DMS 273 treated with DMSO at 0.1 percent for 48 hours (cell line): ENCODE measurements at places on chromosomes 5 and 9.

DNA sequence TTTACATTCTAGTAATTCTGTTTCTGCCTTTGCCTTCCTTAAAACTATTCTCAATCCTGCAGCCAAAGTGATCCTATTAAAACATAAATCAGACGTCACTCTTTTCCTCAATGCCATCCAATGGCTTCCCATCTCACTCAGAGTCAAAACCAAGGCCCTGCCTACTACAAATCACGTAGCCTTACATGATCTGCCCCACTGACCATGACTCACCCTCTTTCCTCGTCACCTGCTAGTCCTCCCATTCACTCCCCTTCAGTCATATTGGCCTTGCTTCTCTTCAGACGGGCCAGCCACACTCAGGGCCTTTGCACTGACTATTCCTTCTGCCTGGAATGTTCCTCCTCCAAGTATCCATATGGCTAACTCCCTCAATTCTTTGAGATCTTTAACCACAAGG, 39.0 kb upstream of the DMXL1 start:
- DNase-seq: no peak

- no peak for DNase-seq
Measured at GRCh38 chr9:100619665-100620064, 41.8 kb downstream of the CAVIN4 start.

DNA sequence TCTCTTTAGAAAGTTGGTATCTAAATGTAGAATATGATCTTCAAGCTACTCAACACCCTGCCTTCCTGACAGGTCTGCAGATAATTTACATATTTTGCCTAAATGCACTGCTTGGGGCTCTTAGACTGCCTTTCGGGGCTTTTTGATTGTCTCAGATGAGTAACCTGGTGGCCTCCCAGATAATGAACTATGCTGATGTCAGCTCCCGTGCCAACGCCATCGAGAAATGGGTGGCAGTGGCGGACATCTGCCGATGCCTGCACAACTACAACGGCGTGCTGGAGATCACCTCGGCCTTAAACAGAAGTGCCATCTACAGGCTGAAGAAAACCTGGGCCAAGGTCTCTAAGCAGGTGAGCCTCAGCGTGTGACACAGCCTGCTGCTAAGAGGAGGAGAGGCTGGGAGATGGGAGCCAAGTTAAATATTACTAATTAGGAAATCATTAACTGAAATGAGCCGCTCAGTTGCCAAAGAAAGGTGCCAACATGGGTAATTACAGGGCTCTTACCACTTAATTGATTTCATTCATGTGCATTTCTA, 20.8 kb upstream of the CKMT2 start:
- no peak for DNase-seq

- no peak for DNase-seq
Measured at GRCh38 chr9:74663439-74663838, 166.3 kb downstream of the RORB start.

GRCh38 chr5:54905942-54906537, 79.4 kb downstream of the ESM1 start:
- DNase-seq: no peak

DNA sequence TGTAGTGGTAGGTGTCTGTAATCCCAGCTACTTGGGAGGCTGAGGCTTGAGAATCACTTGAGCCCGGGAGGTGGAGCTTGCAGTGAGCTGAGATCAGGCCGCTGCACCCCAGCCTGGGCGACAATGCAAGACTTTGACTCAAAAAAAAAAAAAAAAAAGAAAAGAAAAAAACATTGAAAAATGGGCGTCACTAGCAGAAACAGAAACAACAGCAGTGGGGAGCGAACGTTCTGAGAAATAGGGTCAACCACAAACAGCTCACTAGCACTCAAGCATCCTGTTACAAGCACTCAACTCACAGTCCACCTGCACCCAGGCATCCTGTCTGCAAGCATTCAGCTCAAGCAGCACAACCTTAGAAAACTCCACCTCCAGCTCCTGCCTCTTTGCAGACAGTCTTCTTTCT, 17.2 kb downstream of the TRIM14 start:
- no peak for DNase-seq

- DNase-seq: no peak
Measured at GRCh38 chr5:59407967-59408366, 485.6 kb downstream of the PDE4D start.

- no peak for DNase-seq
Measured at GRCh38 chr5:6435356-6435755, 13.3 kb upstream of the UBE2QL1 start.

DNA sequence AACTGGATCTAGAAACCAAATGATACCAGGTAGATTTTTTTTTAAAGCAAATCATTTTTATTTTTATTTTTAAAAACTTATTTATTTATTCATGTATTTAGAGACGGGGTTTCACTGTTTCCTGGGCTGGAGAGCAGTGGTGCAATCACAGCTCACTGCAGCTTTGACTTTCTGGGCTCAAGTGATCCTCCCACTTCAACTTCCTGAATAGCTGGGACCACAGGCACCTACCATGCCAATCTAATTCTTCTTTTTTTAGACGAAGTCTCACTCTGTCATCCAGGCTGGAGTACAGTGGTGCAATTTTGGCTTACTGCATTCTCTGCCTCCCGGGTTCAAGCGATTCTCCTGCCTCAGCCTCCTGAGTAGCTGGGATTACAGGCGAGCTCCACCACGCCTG, 41.3 kb upstream of the CDK20 start:
- no peak for DNase-seq

DNA sequence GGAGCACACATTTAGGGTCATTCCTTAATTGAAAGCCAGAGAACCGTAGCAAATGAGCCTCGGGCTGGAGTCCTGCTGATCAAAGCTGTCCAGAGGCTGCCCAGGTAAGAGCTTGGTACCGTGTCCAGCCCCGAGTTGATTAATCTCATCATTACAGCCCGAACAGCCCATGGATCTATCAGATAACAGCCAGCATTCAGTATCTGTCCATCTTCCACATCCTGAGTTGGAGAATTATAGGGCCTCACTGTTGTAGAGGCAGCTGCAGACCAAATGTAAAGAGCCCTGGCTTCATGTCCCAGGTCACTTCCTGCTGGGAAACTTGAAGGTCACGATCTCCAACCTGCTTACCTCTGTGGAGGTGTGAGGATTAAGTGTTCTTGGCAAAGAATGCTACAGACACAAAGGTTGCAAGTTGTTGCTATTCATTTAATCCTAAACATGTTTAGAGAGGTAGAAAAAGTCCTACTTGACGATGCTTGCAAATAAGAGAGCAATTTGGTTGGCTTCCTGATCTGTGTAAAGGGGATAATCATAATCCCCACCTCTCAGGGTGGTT, 16.1 kb downstream of the GGTA1 start:
- DNase-seq: no peak

GRCh38 chr9:121369595-121370265, at the start of gene STOM:
Gene STOM (minus strand): TSS chr9:121370250. CDS start chr9:121370187, 63 bp downstream.
- DNase-seq: peak; percentile 61
